DND-41 (cell line): ENCODE measurements at places on chromosomes 6 and 20.
A peak's percentile ranks its signal among the peaks of the same experiment; 100 is the strongest.

- DNase-seq = no peak
Observed at GRCh38 chr20:33177866-33178265, 9.9 kb downstream of the BPIFA2 start.

DNA sequence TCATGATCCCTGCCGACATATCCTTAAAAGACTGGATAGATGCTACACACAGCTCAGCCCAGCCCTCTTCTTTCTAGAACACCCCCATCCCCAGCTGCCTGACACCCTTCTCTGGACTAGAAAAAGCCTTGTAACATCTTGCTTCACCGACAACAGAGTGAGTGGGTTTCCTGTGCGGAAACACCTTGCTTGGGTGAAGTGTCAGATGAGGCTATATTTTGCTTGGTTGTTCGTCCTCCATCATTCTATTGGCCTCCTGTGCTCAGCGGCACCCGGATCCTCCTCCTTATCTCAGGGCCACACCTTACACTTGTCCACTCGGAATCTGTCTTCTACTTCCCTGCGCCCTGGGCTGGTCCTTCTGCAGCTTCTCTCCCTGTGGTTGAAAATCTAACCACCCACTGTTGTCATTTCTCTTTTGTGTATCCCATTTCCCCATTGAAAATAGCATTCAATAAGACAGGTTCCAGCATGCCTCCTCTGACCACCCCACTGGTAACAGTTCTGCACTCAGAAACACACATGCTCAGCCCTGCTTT is 101.3 kb upstream of the MLN start:
- peak; percentile 40 for DNase-seq

DNA sequence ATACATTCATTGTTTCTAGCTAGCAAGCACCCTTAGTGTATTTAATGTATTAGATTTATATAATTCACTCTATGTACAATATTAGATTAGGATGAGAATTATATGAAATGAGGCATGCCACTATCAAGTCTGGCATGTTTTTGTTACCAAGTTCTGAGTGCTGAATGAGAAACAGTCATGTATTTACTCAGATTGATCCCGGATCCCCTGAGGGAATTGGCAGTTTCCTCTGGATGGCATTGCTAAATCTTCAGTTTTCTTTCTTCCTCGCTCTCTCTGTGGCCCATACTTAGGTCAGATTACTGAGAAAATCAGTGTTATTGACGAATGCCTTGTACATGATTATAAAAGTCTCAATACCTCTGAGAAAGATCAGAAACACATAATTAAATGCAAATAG is 66.6 kb downstream of the CDKAL1 start:
- no peak for DNase-seq

DNA sequence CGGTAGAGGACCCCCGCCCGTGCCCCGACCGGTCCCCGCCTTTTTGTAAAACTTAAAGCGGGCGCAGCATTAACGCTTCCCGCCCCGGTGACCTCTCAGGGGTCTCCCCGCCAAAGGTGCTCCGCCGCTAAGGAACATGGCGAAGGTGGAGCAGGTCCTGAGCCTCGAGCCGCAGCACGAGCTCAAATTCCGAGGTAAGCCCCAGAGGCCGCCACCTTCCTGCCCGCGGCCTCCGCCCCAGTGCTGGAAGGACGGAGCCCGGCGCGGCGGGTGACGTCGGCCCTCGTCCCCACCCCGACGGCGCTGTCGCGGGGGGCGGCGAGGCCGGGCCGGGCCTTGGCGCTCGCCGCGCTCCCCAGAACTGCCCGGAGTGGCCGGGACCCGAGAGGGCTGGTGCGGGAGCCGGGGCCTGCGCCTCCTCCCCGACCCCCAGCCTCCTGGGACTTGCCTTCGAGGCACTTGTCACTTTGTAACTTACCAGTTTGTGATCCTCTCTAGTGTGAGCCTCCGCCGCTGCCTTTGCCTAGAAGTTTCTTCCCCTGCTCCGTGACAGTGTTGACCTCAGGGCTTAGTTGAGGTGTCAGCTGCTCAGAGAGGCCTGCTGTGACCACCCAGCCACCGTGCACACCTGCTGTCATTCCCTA is 417 bp downstream of the VAPB start:
- DNase-seq = peak; percentile 39

DNA sequence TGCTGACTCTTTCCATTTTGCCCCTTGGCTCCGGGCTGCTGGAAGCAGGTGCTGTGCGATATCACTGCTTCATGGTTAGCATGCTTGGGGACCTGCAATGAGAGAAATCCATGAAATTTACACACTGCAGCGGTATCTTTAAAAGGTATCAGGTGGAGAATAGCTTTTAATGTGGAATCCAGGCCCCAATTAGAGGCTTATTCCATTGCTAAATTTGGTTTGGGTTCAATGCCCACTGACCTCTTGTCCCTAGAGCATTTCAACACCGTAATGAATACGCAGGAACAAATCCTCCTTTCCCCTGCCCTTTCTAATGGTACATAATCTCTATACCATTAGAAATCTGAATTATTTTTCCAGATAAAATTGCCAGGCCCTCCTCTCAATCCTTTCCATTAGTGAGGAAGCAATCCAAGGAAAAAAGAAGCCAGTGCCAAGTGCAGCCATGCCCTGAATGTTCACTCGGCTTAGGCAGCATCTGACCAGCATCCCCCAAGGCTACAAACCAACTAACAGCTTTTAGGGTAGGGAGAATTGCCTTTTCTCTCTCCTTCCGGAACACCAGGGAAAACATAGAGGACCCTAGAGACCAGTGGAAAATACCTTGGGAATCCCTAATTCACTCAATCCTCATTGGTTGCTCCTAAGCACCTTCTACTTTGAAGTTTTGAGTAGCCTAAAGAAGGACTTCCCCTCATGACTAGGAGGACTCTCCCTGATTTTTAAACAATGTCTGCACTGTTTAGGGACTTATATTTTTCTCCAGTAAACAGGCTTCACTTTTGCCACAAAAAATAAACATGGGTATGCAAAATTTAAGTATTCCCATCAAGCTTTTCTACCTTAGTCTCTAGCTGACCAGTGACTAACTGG is 143.1 kb downstream of the QRSL1 start:
- DNase-seq = no peak

DNA sequence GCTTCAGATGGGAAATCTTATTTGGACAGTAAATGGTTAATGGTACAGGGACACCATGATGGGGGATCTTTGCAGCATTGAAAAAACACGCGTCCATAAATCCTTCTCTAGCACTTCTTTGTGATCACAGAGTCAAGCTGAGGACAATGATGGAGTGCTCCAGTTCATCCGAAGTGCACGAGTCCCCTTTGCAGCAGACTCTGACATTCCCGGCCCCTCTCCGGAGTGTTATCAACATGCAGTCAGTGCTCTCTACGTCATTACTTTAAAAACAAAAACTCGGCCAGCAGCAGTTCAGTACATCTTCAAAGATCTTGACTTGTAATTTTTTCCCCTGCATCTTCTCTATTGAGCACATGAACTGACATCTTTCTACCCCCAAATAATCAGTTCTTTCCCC is 185.5 kb upstream of the AKAP12 start:
- DNase-seq = no peak

GRCh38 chr20:60170116-60170515 is 211.9 kb downstream of the CDH26 start:
- no peak for DNase-seq

DNA sequence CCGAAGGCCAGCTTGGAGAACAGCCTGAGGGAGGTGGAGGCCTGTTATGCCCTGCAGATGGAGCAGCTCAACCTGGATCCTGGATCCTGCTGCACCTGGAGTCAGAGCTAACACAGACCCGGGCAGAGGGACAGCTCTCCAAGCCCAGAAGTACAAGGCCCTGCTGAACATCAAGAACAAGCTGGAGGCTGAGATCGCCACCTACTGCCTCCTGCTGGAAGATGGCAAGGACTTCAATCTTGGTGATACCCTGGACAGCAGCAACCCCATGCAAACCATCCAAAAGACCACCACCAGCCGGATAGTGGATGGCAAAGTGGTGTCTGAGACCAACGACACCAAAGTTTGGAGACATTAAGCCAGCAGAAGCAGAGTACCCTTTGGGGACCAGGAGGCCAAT is 223.5 kb upstream of the ID4 start:
- DNase-seq = no peak

DNA sequence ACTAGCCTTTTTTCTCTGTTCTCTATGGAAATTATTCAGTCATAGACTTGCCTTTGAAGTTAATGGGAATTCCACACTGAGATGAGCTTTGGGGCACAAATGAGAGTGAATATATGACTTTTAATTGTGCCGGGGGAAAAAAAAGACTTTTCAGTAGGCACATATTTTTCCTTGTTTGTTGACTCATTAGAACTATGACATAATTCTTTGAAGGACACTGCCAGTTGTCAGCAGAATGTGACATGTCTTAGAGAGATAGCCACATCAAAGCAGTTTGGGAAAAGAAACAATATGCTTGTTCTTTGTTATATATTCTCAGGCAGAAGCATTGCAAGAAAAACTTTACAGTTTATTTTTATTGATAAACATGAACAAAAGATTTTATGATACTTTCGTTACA is 138.3 kb downstream of the COL9A1 start:
- no peak for DNase-seq

- no peak for DNase-seq
Observed at GRCh38 chr6:43735642-43736199, 34.3 kb upstream of the VEGFA start.

DNA sequence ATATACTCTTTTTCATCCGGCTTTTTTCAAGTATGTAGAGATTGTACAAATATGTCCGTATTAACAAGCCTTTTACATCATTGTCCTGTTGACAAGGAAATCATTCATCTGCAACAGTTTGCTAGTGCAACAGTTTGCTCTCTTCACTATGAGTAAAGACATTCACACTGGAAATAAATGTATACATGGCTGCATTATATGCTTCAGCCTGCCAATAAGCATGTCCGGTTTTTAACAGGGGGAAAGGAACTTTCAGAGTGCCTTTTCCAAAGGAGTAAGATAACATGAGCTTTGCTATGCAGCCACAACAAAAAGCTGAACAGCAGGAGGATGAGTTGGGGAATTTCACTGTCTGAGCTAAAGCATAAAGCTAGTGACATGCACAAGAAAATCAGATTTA is 99.4 kb upstream of the ADTRP start:
- DNase-seq = no peak

- no peak for DNase-seq
Observed at GRCh38 chr6:14828201-14828611, 417.7 kb upstream of the JARID2 start.

- DNase-seq = no peak
Observed at GRCh38 chr6:114202389-114202788, 140.4 kb downstream of the HS3ST5 start.

- DNase-seq = no peak
Observed at GRCh38 chr20:1951436-1952115, 42.3 kb downstream of the PDYN start.

- no peak for DNase-seq
Observed at GRCh38 chr20:22511943-22512910, 72.1 kb downstream of the FOXA2 start.

- DNase-seq = no peak
Observed at GRCh38 chr6:17490724-17491123, 97.3 kb downstream of the CAP2 start.

DNA sequence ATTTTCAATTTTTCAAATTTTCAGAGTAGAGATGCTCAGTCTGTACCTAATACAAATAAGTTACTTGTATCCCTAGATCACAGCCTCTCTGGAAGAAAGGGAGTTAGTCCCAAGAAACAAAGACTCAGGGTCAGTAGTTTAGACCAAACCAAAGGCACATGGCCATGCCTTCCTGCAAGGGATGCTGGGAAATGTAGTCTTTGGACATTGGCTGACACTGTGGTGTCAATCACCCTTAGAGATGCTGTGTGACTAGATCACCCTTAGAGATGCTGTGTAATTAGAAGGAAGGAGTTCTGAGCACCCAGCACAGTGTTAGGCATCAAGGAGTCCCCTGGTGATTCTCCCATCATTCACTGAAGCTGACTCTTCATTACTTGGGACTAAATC is 202.1 kb downstream of the NFATC2 start:
- no peak for DNase-seq

DNA sequence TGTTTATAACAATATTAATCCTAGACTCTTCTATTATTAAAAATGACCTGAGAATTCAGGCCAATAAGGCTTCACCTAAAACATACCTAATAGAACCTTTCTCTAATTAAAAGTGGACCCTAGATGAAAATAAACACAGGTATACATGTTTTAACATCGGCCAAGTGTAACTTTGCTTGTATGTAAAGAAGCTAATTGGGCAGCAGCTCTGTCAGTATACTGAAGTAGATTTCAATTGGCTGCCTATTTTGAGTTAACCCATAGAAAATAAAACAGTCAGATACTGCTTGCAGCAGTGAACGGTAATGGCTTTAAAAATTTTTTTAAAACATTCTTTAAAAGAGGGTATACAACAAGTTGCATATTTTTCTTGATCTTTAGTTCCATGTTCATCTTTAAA is 67.3 kb downstream of the PDSS2 start:
- no peak for DNase-seq

DNA sequence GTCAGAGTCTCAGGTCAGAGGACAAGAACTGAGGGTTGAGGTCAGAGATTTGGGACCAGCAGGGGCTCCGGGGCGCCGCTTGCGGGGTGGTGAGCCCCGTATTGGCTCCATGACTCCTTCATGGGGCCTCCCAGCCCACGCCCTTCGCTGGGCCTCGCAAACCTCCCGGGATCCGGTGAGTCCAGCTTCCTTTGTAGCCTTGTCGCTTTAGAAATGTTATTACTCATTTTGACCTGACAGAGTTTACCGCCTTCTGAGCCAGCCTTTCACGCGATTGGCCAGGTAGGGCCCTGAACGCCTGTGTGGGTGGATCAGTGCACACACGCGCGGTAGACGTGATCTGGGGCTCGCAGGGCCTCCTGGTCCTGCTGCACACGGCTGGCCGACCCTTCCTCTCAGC is 181.1 kb downstream of the ERMARD start:
- no peak for DNase-seq

DNA sequence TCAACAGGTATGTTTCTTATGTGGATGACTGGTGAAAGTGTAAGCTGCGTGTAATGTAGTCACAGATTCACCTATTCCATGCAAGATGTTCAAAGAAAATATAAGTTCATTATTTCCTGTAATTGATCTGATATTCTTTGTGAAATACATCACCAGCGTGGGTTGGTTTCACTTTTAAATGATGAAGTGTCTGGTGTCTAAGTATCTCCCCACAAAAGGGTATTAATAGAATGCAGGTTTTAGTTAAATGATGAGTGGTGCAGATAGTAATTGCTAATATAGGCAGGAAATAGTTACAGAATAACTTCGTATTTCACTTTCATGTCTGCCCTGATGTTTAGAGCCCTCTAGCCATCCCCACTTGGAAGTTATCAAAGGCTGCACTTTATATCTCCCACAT is 22.2 kb downstream of the PGBD1 start:
- no peak for DNase-seq

DNA sequence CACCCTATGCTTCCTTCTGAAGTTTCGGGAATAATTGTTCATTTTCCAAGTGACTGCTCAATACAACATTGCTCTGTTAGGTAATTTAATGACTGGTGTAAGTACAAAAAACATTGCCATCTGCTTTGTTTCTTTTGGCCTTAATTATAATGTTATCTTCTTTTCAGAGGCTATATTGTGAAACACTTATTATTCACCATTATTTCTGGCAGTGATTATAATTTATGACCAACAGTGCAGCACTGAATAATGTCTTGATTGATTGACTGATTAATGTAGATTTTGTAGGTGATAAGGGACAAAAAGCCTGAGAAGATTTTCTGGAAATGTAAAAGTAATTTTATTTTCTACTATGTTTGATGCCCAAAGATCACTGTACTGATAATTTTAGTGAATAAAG is 377.7 kb downstream of the PLCB1 start:
- DNase-seq = no peak

GRCh38 chr6:40194447-40195170 is 260.3 kb upstream of the MOCS1 start:
- DNase-seq = peak; percentile 9

GRCh38 chr20:22425344-22426295 is 158.8 kb downstream of the FOXA2 start:
- DNase-seq = no peak
